ENCODE measurements at places on chromosomes 3 and 15.

GRCh38 chr3:10426346-10427220 is 78.8 kb downstream of the ATP2B2 start:
- DNase-seq: no peak

GRCh38 chr3:162738784-162739183 is 1242.2 kb downstream of the OTOL1 start:
- no peak for DNase-seq

GRCh38 chr3:61181874-61182273 is 69.4 kb downstream of the FHIT start:
- no peak for DNase-seq

GRCh38 chr15:101162701-101163483 is 89.0 kb downstream of the CHSY1 start:
- no peak for DNase-seq

GRCh38 chr3:150472421-150472820 is 64.3 kb downstream of the TSC22D2 start:
- DNase-seq: no peak

Data from upper lobe of left lung (tissue), 6 donors.